ENCODE measurements at places on chromosomes 1 and 21.

GRCh38 chr1:3727042-3727824, 25.0 kb upstream of the CCDC27 start:
- DNase-seq, result no peak

- DNase-seq, result peak; percentile 25
Measured at GRCh38 chr1:220271706-220272046, 577 bp downstream of the RAB3GAP2 start.

DNA sequence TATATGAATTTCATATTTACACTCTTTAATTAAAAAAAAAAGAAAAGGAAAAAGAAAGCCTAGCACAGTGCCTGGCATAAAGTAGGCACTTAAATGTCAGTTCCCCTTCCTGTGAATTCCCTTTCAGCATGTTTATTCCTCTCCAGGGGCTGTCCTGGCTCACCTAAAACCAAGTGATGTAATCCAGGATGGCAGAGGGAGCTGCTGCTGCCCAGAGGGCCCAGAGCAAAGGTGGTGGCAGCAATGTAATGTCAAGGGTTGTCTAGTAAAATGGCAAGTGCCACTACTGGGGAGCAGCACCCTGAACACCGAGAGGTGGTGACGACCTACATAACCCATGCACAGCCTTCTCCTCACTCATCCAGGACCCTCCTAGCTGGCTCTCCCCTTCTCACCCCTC, 78.4 kb upstream of the LPGAT1 start:
- no peak for DNase-seq

GRCh38 chr1:245019910-245020486, 134.8 kb upstream of the KIF26B start:
- DNase-seq, result no peak

DNA sequence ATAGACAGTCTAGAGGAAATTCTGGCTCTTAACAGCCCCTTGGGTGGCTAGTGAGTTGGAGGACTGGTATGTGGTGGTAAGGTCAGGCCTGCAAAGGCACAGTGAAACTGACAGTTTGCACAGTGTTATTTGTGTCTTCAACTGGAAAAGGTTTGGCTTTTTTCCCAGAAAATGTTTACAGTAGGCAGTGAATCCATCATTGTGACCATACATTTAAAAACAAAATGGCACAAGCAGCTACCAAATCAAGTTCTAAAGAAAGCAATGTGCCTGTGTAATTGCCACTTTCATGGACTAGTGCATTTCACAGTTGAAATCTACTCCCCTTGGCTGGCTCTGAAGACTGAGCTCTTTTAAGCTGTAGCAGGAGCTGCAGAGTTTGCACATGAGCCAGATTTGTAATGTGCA, 24.8 kb downstream of the ATPAF1 start:
- peak; percentile 83 for DNase-seq

DNA sequence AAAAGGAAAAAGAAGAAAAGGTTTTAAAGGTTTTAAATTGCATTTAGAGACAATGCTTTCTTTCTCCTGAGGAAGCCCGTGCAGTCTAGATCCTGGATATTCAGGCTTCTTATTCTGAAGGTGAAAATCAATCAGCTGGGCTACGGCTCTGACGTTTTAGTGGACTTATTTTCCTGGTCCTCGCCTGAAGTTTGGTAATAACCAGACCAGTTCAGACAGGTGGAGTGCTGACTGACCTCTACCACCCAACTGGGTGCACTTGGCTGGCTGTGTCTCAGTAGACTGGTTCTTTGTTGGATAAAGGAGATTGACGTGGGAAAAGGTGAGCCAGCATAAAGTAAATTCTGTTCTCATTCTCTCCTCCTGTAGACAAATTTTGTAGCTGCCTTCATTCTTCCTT, 7.2 kb upstream of the ATP1A1 start:
- no peak for DNase-seq

GRCh38 chr21:46022551-46023525, 41.3 kb downstream of the COL6A1 start:
- DNase-seq, result no peak

GRCh38 chr1:37722181-37723071, 30.1 kb downstream of the CDCA8 start:
- no peak for DNase-seq

- no peak for DNase-seq
Measured at GRCh38 chr1:201681375-201681774, 142.4 kb downstream of the NAV1 start.

DNA sequence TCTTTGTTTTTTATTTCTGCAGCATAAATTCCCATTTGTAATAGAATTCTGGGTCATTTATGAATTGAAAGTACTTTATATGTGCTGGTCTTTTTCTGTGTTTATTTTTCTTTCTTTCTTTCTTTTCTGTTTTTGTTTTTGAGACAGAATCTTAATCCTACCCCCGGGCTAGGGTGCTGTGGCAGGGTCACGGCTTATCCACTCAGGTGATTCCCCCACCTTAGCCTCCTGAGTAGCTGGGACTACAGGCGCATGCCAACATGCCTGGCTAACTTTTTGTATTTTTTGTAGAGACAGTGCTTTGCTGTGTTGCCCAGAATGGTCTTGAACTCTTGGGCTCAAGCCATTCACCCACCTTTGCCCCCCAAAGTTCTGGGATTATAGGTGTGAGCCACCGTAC, 18.7 kb downstream of the RAP1A start:
- DNase-seq, result no peak

DNA sequence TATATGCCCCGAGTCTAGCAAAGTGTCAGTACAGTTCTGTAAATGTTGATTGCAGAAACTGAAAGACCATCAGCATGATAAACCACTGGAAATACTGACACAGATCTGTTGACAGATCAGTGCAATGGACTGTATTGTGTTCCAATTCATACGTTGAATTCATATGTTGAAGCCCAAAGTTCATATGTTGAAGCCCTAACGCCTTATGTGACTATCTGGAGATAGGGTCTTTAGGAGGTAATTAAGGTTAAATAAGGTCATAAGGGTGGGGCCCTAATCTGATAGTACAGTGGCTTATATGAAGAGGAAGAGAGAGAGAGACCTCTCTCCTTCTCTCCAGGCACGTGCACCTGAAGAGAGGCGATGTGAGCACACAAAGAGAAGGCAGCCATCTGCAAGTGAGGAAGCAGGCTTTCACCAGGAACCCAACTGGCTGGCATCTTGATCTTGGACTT, 144.7 kb downstream of the MRPL39 start:
- DNase-seq, result no peak

- no peak for DNase-seq
Measured at GRCh38 chr1:188444526-188444925, 1615.8 kb downstream of the PLA2G4A start.

DNA sequence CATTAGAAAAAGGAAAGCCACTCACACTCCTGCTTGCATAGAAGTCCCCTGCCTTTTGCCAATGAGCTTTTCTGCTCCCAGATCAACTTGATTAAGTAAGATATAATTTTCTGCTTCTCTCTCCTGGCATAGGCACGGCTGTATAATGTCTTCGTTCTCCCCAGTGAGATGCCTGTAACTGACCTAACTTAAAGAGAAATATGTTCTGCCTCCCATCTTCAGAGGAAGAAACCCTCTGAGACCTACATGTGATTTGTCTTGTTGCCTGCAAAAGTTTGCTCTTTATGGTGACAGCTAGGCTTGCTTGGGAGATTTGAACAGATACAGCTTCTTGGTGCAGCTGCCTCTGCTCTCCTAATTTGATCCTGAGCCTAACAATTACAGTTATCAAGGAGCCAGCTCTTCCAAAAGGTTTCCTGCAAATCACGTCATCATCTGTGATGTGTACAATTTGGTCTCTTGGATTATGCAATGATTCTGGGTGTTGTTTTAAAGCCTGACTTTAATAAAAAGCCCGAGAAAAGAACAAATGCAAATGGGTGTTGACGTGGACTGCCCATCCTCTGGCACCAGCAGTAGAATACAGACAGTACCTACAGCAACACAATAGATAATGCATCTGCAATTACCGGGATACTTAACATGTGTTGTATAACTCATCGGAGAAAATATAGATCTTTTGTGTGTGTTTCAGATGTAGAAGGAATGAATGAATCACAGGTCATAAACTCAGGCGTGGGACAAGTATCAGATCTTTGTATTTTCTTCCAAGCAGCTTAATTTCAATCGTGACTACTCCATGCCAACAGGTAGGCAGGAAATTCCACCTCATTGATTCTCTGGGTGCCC, 76.2 kb upstream of the KAZN start:
- peak; percentile 79 for DNase-seq

DNA sequence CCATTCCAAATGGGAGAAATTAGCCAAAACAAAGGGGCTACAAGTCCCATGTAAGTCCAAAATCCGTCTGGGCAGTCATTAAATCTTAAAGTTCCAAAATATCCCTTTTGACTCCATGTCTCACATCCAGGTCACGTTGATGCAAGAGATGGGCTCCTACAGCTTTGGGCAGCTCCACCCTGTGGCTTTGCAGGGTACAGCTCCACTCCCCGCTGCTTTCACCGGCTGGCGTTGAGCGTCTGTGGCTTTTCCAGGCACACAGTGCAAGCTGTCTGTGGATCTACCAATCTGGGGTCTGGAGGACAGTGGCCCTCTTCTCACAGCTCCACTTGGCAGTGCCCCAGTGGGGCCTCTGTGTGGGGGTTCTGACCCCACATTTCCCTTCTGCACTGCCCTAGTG, 130.2 kb downstream of the TPR start:
- no peak for DNase-seq

- DNase-seq, result peak; percentile 92
Measured at GRCh38 chr1:226664413-226665101, 74.5 kb downstream of the ITPKB start.

DNA sequence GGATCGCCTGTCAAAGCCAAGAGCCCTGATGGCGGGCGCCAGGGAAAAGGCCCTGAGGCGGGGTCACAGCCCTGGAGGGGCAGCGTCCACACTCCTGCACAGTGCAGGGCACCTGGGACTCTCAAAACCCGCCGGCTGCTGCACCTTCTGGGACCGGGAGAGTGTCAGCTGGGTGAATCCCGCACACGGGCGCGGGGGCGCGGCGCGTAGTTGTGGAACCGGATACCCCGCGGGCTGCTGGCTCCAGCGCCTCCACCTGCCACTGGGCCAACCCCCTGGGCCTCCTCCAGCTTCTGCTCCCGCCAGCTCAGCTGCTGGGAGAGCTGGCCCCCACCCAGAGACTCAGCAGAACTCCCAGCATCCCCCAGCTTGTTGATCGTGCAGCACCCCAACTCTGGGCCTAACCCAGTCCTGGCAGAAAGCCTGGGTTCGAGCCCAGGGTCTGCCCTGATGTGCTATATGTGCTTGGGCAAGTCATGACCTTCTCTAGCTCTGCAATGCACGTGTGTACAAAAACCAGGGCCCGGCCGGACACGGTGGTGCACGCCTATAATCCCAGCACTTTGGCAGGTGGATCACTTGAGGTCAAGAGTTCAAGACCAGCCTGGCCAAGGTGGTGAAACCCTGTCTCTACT, 33.8 kb downstream of the NECAP2 start:
- DNase-seq, result no peak

DNA sequence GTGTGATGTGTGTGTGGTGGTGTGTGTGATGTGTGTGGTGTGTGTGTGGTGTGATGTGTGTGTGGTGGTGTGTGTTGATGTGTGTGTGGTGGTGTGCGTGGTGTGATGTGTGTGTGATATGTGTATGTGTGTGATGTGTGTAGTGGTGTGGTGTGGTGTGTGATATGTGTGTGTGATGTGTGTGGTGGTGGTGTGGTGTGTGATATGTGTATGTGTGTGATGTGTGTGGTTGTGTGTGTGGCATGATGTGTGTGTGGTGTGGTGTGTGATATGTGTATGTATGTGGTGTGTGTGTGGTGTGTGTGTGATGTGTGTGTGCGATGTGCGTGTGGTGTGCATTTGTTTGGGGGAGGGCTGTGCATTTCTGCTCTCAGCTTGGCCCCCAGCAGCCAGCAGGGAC, 7.1 kb upstream of the PCBP3 start:
- no peak for DNase-seq

GRCh38 chr1:205930799-205931281, 12.4 kb downstream of the SLC26A9 start:
- DNase-seq, result no peak

- no peak for DNase-seq
Measured at GRCh38 chr1:25828491-25828890, 8.7 kb downstream of the MTFR1L start.

DNA sequence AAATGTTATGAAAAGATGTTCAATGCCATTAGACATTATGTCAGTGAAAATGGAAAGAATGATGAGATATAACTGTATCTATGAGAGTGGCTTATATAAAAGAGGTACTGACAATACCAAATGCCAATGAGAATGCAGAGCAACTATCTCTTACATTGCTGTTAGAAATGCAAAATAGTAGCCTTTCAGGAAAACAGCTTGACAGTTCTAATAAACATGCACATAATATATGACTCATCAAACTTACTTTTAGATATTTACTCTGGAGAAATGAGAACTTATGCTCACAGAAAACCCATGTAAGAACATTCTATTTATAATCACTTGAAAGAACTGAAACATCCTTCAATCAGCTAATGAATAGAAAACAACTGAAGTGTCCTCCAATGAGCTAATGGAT, 996.7 kb upstream of the ADGRL4 start:
- DNase-seq, result no peak
